ENCODE measurements at places on chromosomes 3 and 15.

DNA sequence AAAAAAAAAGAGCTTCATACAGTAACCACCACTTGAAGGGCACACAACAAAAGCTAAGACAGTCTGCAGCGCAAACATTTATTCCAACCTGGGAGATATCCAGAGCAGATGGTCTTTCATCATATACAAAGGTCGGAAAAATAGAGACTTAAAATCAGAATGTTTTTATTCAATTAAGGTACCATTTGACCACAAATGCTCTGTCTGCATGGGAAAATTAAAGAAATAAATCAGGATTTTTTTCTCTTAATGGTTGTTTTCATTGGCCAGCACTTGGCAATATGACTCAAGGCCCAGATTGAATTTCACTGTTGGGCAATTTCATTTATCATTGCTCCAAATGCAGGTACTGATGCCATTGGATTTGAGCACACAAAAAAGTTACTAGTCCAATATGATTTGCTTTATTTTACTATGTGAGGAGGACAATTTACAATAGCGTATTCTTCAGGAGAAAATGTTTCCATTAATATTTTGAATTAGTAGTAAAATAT is 145.9 kb upstream of the AGTR1 start:
- DNase-seq = no peak

DNA sequence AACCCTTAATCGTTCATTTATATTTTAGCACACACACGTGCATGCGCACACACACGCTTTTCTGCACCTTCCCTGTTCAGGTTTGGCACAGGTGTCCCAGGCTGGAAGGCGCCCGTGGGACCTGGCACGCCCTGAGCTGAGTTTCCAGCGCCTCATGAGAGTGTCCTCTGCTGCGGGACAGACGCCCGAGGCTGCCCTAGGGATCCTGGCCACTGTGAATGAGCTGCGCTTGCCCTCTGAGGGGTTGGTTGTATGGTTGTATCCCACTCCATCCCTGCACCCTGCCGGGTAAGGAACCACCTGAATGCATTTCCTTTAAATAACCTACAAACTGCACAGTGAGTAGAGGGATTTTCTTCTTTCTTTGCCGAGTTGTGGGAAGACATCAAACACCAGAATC is 12.2 kb upstream of the MEX3B start:
- DNase-seq = no peak

DNA sequence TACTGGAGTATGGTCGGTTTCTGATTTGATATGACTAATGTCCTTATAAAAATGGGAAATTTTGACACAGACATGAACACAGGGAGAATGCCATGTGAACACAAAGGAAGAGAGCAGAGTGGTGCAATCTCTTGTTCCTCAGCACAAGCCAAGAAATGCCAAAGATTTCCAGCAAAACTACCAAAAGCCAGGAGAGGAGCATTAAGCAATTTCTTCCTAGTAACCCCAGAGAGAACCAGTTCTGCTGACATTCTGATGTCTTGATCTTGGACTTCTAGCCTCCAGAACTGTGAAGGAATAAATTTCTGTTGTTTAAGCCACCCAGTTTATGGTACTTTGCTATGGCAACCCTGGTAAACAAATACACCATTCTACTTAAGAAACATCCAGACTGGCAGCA is 227.8 kb upstream of the MRPL3 start:
- no peak for DNase-seq

DNA sequence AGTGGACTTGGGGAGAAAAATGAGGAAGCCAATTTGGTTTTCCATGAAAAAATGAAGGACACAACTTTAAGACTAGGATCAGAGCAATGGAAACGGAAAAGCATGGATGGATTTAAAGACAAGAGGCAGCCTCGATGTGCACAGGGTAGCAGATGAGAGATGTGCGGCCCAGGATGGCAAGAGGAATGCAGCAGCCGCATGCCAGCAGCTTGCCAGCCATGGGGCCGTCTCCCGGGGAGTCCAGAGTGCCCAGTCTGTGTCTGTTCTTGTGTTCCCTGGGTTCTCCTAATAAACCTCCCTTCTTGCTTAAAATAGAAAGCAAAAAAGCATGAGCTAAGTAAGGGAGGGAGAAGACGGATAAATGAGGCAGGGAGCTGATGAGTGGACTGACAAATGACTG is 68.0 kb upstream of the IQSEC1 start:
- DNase-seq = no peak

DNA sequence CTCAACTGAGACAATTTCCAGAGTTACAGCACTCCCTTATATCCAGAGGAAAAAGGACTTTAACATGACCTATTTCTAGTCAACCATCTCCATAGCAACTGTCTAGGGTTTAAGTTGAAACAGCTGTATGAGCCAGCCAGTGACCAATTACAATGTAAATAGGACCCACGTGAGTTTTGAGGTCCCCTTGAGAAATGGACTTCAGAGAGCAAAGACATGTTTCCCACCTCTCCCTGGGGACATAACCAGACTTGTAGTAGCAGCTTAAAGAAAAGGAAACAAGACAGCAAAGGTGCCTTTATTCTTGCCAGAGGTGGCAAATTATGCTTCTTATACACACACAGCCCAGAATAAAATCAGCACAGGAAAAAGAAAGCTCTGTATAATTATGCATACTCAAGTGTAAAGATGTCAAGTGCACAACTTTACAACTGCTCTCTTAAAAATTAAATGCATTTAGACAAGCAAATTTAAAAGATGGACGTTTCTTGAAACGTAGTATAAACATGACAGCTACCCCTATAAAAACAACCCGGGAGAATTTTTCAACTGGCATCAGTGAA is 40.2 kb downstream of the SUMF1 start:
- DNase-seq = no peak

- DNase-seq = no peak
Observed at GRCh38 chr3:128590948-128591347, 59.7 kb downstream of the RPN1 start.

- DNase-seq = no peak
Observed at GRCh38 chr3:187382609-187383151, 14.5 kb downstream of the RTP4 start.

- no peak for DNase-seq
Observed at GRCh38 chr3:121863801-121864200, 28.8 kb downstream of the EAF2 start.

- DNase-seq = no peak
Observed at GRCh38 chr3:127207727-127208482, 15.0 kb downstream of the PRR23E start.

DNA sequence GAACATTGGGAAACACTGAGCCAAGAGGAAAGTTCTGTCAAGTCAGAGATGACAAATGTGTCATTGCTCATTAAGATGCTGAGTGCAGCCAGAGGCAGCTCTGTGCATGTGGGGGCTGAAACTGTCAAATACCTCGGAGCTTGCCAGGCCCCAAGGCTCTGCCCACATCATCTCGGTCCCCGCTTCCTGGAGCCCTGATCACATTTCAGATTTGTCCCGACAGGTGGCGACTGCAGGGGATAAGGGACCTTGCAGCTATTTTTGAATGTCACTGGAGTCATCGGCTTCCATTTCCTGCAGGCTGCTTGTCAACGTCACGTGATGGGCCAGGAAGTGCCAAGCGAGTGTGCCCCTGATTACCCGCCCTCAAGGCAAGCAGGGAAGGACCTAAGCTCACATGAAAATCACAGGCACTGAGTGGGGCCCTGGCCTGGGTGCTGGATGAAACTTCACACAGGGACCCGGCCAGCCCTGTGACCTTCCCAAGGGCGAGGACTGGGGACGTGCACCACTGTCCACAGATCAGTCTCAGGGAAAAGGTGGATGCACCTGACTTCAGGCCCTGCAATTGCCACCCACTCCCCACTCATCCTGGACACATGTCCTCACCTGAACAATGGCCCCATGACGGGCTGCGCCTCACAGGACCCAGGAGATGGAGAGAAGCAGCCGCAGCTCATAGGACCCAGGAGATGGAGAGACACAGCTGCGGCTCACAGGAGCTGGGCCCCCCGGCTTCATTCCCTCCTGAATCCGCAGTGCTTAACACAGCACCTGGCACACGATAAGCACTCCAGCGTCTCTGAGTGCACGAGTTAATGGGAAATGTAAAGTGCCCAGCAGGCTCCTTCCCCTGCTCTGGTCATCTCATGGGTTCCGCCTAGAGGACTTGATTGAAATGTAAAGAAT is 73.4 kb downstream of the NUP210 start:
- peak; percentile 85 for DNase-seq

DNA sequence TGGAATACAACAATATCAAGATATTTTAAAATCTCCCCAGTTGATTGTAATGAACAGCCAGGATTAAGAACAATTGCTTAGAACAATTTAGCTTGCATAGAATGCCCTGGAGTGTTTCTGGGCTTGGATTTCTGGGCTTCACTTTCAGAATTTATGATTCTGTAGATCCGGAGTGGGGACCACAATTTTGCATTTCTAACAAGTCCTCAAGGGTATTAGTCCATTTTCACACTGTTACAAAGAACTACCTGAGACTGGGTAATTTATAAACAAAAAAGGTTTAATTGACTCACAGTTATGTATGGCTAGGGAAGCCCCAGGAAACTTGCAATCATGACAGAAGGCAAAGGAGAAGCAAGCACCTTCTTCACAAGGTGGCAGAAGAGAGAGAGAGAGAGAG is 54.3 kb upstream of the MYRIP start:
- DNase-seq = no peak

GRCh38 chr3:135806317-135806716 is 159.2 kb upstream of the PPP2R3A start:
- peak; percentile 17 for DNase-seq

DNA sequence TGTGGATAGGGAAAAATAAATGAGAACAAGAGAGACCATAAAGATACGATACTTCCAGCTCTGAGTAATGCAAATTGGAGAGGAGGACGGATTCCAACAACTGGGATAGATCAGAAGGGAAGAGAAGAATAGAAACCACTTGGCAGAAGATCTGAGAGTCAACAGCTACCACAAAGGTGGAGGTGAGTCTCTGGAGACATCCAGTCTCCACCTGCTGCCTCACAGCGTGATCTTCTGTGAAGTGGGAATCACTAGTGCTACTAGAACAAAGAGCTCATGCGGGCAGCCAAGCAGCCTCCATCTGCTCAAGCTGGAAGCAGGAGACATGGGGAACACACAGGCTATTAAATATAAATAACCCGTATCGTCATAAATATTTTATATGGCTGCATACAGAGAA is 558.5 kb upstream of the CFAP20DC start:
- no peak for DNase-seq

DNA sequence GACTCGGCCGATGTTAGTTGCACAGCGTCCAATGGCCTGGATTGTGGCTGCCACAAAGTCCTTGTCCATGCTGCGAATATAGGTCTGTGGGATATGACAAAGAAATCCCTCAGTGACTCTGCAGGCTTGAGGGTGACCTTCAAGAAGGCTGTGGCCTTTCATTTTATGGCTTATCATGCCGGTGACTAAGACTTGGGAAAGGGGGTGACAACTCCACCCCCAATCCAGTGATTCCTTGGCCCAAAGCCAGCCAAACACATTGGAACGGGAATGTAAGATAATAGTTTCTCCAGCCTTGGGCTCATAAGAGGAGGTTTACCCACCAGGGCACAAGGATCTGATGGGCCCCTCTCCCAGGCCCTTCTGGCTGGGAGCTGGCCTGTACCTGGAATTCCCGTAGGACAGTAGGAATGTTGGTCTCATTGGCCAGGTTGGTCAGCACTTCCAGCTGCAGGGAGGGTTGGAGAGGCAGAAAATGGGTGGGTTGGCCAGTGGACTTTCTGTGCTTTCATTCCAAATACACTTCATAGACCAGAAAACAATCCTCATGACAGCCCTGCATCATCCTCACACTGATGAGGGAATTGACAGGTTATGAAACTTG is 30.7 kb upstream of the CPEB1 start:
- no peak for DNase-seq

GRCh38 chr15:73968461-73968860 is 23.6 kb downstream of the STOML1 start:
- DNase-seq = no peak

GRCh38 chr3:155560135-155560534 is 184.7 kb downstream of the PLCH1 start:
- DNase-seq = no peak

- DNase-seq = no peak
Observed at GRCh38 chr15:70424937-70425411, 327.3 kb upstream of the TLE3 start.

DNA sequence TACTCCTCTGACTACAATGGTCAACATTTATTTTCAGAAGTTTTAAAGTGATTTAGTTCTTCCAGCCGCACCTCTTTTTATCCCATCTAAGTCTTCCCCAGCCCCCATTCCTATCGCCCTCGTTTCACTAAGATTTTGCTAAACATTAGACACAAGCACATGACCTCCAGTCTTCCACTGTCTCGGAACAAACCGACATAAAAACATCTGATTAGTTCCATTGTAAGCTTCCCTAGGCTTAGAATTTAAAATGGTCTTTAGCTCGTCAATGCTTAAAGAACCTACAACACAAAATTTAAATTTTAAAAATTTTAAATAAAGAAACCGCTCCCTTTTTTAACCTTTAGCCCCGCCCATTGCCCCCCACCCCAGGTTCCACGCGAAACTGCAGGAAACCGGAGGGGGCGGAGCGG is 284 bp upstream of the TSC22D2 start:
- no peak for DNase-seq

DNA sequence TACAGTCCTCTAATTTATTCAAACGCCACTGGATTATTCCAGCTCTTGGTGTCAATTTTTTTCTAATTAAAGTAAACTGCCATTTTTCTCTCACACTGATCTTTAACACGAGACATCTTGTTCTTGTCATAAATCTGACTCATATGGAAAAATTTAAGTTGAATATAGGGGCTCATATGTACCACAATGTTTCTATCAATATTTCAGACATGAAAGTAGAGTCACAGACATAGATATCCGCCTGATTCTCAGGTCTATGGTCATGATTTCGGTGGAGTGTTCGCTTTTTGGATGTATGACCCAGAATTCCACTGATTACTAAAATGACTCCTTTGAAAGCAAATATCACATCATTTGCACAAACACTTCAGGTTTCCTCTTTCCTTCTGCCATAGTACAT is 552.8 kb downstream of the FOXP1 start:
- no peak for DNase-seq

- no peak for DNase-seq
Observed at GRCh38 chr3:52372822-52373504, 56.8 kb downstream of the DNAH1 start.

GRCh38 chr3:174488527-174488926 is 370.6 kb upstream of the NAALADL2 start:
- DNase-seq = no peak

GRCh38 chr3:133535971-133536881 is 37.3 kb upstream of the CDV3 start:
- DNase-seq = peak; percentile 3
